Activated naive CD4-positive, alpha-beta T cell treated with anti-CD3 and anti-CD28 coated beads, Interleukin-2, amount 10 ng/mL, durations not matched to agents 7 days and 5 days (primary cell): ENCODE measurements at places on chromosomes 7 and 10.

- no peak for DNase-seq
Measured at GRCh38 chr7:90469554-90469953, at the start of gene PTTG1IP2. Gene PTTG1IP2 (plus strand): TSS chr7:90469639. CDS start chr7:90469787, 148 bp downstream.

DNA sequence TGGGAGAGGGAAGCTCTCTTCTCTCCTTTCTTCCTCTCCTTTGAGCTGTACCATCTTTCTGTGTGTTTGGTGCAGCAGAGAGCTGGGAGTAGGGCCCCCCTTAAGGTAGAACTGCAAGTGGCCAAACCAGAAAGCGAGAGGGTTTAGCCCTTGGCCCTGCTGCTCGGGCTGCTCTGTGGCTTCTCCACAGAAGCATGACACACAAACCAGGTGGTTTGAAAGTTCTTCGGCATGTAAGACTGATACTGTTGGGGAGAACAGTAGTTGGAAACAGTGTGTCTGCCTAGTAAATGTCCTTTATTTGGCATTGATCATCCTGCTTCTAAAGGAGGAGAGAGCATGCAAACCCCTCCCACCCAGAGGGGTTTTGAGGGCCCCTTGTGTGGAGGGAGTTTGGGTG is 277.8 kb downstream of the CELF2 start:
- DNase-seq, result no peak

DNA sequence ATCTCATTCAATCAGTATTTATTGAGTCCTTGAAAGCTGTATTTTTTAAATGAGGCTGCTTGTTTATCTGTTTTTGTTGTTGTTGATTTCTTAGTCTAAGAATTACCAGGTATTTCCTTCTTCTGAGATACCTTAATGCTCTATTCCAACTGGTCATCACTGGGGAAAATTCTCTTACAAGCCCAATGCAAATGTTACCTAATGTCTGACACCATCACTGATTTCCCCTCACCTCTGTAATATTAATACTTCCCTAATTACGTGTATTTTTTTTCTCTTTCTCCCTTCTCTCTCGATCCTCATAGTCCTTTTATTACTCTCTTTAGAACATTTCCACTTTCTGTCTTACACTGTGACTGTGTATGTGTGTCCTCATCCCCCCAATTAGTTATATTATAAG is 13.9 kb downstream of the HDAC9 start:
- no peak for DNase-seq

- no peak for DNase-seq
Measured at GRCh38 chr10:110973400-110973799, 54.0 kb downstream of the SHOC2 start.

DNA sequence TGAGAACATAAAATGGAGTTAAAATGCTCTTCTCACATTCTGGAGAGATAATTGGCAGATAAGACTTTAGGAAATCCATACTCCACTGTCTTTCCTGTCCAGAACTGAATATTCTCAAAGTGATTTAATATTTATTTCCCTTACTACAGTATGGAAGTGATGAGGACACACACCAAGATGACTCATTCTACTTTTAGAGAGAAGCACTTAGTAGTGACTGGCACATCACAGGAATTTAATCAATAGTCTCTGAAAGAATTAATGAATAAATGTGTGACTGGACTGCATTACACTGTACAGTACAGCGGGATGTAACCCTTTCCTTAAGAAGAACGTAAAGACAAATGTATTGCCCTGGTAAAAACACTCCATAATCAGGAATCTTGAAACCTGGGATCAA is 116.7 kb downstream of the SEMA3E start:
- no peak for DNase-seq

DNA sequence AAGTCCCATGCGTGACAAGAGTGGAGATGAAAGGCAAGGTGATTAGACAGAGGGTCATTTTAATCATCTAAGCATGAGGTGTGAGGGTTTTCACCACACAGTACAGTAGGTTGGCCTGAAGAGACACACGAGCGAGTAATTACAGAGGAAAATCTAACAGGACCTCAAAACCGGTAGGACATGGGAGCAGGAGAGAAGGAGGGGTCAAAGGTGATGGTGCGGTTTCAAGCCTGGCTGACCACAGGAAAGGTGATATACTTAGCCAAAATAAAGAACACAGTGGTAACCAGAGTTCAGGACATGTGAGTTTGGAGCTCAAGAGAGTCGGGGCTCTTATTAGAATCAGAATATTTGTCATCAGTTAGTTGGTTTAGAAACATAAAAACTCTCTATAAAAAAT is 20.0 kb downstream of the GLI3 start:
- no peak for DNase-seq

DNA sequence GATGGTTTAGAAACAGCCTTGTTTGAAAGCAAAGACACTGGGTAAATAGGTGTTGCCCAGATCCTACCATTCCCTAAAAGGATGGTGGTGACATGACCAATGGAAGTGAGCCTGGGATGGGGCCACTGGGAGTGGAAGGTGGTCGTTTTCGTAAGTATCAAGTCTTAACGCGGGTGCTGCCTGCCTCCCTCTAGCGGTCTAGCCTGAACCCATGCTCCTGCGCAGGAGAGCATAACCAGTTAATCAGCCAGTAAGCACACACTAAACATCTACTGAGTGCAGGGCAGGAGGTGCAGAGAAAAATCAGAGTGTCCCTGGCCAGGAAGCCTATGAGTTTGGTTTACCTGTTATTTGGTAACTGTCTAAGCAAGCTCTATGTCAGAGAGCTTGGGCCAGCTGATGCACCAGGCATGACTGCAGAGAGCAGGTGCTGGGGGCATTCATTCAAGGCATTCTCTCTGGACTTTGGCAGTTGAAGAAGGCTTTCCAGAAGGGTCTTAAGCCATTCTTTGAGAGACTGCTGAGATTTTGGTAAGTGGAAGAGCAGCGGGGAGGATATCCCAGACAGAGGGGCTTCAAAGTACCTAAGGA is 930 bp downstream of the GARIN1A start:
- peak; percentile 38 for DNase-seq

- no peak for DNase-seq
Measured at GRCh38 chr10:99330347-99330924, 1.3 kb downstream of the CNNM1 start.

DNA sequence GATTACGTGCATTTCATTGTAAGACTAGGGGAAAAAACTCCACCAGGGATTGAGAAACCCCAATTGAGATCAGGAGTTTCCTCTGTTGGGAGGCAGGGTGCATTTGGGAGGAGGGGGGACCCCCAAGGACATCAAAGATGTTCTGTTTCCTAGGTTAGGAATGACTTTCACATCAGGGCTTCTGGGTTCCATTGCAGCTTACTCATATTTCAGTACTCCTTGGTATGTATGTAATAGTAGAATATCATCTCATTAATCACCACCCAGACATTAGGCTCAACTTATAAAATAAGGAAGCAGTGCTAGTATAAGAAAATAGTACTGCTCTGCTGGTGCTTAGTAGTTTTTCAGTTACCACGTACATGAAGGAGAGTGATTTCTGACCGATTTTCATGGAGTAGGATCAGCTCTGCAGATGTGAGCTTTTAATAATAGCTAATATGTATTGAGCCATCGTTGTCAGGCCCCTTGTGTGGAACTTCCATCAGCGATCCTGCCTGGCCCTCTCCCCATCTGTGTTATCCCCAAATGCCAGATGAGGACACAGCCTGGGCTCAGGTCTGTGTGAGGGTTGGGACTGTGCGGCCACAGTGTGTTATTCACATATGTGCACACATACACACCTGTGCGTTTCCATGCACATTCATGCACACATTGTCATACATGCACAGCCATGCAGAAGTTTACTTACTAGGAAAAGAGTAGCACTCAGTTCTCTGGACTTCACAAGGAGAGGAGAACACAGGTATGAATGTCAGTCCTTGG is 23.5 kb downstream of the UPP1 start:
- no peak for DNase-seq

DNA sequence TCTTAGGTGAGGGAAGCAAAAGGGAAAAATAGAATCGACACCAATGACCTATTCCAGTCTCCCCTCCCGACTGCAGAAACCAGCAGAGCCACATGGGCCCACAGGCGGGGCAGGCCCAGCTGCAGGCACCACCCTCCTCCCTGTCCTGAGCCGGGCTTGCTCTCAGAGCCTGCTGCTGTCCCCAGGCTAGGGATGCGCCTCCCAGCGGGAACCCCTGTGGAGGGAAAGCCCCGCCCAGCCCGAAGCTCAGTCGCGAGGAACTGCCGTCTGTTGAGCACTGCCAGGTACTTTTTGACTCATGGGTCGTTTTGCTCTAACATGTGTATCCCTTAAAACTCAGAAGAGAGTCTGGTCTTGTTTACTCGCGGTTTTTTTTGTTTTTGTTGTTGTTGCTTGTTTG is 124.5 kb upstream of the RET start:
- DNase-seq, result no peak

GRCh38 chr7:79317728-79318127 is 135.7 kb downstream of the MAGI2 start:
- DNase-seq, result no peak

- no peak for DNase-seq
Measured at GRCh38 chr10:132761395-132762060, 24.4 kb downstream of the NKX6-2 start.

- DNase-seq, result no peak
Measured at GRCh38 chr7:47441796-47442604, 139.9 kb downstream of the TNS3 start.

- no peak for DNase-seq
Measured at GRCh38 chr10:21257919-21258318, 267.6 kb downstream of the SKIDA1 start.

DNA sequence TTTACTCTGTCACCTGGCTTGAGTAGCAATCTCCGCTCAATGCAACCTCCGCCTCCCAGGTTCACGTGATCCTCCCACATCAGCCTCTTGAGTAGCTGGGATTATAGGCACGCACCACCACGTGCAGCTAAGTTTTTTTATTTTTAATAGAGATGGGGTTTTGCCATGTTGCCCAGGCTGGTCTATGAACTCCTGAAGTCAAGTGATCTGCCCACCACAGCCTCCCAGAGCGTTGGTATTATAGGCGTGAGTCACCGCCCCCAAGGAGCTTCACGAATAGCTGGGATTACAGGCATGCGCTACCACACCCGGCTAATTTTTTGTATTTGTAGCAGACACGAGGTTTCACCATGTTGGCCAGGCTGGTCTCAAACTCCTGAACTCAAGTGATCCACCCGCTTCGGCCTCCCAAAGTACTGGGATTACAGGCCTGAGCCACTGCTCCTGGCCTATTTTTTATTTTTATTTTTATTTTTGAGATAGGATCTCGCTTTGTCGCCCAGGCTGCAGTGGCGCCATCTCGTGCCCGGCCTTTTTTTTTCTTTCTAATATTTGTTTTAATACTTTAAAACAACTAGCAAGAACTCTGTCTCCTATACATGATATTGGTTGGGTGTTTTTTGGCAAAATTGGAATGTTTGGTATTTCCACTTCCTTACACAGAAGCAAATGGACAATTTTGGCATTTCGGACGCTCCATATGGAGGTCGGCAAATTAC is 1.1 kb downstream of the EFCAB10 start:
- no peak for DNase-seq

- DNase-seq, result no peak
Measured at GRCh38 chr10:91838199-91838598, 40.0 kb downstream of the TNKS2 start.

DNA sequence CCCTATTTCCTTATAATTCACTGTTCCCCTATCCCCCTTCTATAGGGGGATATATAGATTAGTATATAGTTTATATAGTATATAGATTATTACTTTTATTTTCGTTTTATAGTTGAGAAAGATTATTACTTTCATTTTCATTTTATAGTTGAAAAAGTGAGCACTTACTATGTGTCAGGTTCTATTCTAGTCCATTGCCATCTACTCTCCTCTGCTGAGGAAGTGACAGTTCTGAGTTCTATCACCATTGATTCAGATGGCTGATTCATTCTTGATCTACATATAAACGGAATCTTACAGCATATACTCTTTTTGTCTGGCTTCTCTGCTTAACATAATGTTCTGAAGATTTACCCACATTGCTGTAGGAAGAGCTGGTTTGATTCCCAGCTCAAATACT is 20.7 kb upstream of the CAV2 start:
- no peak for DNase-seq

GRCh38 chr7:12389089-12389700 is 14.5 kb downstream of the VWDE start:
- peak; percentile 62 for DNase-seq

GRCh38 chr7:90582164-90582563 is 14.0 kb upstream of the CDK14 start:
- DNase-seq, result no peak
